ENCODE measurements at places on chromosomes 7 and 10.

GRCh38 chr10:73862011-73862410 lies 12.3 kb downstream of the CAMK2G start:
- no peak for DNase-seq

GRCh38 chr10:62661143-62661542 lies 143.4 kb upstream of the ADO start:
- no peak for DNase-seq

GRCh38 chr7:71454981-71455380 lies 323.0 kb downstream of the GALNT17 start:
- no peak for DNase-seq

DNA sequence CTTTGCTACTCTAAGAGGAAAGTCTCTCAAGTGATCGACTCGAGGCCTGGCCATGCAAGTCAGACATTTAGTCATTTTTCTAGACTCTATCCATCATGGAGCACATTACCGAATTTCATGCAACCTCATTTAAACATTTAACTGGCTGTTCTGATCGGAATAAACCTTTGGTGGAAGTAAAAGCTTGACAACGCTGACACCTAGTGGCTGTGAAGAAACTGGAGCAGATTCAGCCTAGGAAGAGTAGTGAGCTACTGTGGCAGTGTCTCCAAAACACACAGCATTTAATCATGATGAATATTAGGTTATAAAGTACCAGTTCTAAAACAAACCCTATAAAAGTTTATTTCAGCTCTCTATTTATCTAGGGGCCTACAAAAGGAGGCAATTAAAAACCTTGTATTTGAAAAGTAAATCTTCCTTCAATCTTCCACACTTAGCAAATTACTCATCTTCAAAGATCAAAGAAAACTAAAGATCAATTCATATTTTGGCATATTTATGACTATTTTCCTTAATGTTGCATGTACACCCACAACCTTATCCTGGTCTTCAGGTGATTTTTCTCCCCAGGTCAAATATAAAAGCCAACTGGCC lies 175.0 kb downstream of the CTNNA3 start:
- peak; percentile 81 for DNase-seq

DNA sequence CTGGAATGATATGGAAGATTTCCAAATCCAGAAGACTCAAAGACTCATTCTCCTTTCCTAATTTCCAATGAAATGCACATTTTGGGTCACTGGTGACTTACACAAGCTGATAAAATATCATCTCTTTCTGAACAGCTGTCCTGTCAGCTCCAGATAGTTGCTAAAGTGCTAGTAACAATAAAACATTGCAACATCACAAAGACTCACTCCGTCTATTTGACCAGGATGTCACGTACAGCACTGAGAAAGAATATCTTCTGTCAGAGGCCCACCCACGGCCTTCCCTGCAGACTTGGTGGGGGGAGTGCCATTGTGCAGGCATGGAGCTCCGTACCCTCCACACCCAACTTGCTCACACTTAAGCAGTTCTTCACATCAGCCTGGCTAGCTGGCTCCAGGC lies 78.9 kb upstream of the EGR2 start:
- no peak for DNase-seq

GRCh38 chr10:20624642-20625041 lies 272.5 kb downstream of the NEBL start:
- peak; percentile 95 for DNase-seq

GRCh38 chr7:94425546-94425945 lies 30.9 kb downstream of the COL1A2 start:
- DNase-seq: no peak

DNA sequence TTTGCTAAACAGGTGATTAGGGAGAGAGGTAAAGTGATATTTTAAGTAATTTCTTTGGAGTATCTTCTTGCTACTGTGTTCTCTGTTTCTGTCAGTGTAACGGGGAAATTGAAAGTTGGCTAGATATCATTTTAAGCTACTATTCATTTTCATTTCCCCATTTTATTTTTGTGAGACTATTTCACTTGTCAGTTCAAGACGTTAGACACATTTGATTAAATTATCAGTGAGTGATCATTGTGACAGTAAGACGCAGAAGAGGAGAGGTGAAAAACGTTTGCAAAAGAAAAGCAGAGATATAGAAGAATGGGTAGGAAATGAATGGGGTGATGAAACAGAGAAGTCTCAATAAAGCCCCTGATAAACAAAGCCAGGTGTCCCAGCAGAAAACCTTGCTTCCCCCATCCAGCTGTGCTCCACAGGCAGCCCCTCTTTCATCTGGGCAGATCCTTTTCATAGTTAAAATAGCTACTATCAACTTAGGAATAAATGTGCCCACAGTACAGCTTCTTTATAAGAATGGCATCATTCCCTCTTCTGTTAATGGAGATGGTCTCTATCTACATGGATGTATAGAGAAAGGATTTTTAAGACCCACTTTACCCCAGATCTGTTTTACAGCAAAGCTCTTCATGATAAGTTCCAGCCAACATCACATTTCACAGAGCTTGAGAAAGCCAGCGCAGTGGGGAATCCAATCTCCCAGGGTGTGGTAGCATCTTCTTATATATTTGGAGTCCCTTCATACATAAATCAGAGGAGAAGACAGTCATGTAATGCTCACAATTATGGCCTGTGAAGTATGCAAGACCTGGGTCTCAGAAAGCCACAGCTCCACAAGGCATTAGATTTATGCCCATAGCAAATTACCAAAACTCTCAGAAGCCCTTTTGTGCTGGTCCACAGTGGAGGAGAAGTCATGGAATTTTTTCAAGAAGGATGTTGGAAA lies 138.1 kb upstream of the ITGB1 start:
- no peak for DNase-seq

GRCh38 chr7:3762146-3762831 lies 461.2 kb downstream of the SDK1 start:
- DNase-seq: no peak

DNA sequence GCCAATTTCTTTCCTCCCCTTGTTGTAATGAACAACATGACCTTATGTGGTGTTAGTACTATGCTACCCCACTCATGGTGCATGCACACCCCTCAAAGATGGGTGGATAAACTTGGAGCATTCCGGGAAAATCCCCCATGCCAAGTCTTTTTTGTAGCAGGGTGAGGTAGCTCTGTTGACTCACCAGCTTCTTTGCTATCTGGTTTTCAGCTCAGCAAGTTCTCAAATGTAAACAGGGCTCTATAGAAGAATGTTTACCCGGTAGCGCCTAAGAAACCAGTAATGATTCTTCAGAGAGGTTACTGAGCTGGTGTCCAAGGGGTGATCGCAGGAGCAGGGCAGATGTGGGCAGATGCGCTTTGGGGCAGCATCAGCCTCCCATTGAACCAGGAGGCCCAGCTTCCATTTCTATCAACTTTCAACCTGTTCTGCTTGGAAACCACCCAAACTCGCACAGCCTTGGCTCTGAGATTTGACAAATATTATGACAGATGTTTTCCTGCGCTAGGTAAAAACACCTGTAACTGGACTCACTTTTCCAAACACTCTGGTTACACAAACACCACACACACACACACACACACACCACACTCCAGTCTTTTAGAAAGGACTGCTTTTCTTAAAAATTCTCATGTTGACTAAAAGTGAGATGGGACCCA lies 87.8 kb downstream of the ZRANB1 start:
- no peak for DNase-seq

- no peak for DNase-seq
Measured at GRCh38 chr10:123913688-123914268, 22.2 kb upstream of the CPXM2 start.

- DNase-seq: no peak
Measured at GRCh38 chr10:25068152-25069058, 52.0 kb downstream of the THNSL1 start.

DNA sequence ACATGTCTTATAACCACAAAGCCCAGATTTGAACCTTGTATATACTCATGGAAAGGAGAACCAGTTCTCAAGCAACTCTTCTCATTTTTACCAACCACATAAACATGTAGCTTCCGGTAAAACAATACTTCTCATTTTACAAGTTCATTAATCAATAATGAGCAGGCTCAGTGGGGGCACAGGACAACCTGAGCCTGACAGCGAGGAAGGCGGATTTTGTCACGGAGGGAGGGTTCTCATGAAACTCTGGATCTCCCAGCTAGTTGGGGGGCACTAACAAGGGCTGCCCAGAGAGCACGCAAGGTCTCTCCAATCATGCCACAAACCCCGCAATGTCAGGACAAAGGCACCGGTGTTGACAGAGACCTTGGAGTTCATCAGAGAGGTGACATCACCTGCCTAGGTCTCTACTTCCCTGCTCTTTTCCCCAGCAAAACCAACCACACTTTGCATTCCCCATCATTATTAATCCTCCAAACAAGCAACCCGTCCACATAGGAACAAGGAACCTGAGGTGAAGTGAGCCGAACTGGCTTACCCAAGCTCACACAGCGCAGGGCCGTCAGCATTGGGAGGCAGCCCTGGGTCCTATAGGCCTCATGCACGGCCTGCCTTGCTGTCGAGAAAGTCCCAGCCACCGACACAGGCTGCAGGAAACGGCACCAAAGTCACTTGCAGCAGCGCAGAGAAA lies 192.1 kb upstream of the KLF14 start:
- no peak for DNase-seq

DNA sequence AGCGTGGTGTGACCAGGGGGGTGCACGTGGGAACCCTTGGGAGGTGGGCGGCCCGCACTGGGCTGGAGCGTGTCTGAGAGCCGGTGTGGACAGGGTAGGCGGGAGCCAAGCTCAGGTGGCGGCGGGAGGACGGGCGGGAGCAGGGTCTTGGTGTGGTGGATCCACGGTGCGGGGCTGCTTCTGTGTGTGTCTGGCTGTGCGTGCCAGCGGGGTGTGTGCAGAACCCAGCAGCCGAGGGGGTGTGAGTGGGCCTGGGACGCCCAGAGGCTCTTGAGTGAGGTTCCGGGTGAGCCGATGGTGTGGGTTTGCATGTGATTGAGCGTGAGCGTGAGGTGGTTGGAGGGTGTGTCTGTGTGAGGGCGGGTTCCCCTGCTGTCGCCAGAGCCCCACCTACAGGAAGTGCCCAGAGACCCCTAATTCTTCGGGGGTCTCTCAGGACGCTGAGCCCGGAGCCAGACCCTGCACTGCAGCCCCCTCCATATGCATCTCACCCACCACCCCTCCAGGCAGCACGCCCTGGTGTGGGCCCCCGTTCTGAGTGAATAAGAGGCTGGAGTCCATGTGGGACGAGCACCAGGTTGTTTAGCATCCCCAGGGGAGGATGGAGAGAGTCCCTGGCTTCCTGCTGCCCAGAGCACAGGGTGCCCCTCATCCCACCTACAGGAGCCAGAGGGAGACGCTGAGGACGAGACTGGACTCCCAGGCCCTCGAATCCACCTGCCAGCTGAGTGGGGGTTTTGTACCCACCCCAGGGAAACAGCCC lies 78.2 kb downstream of the ELFN1 start:
- DNase-seq: no peak

GRCh38 chr7:3087243-3087755 lies 43.6 kb upstream of the CARD11 start:
- no peak for DNase-seq

DNA sequence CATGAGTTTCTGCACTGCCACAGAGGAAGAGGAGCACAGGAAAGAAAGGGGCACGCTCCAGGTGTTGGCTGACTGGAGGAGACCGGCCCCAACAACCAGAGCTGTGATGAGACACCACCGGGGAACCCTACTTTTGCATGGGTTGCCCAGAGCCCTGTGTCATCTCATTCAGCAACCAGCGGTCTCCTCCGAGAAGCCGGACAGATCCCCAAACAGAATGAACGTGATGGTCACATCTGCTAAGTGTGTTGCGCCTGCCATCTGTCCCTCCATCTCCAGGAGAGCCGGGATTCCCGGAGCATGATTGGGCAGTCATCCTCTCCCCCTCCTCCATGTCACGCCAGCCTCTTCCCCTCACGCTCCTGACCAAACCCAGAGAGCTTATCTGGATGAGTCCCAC lies 22.9 kb downstream of the PARP12 start:
- DNase-seq: no peak

DNA sequence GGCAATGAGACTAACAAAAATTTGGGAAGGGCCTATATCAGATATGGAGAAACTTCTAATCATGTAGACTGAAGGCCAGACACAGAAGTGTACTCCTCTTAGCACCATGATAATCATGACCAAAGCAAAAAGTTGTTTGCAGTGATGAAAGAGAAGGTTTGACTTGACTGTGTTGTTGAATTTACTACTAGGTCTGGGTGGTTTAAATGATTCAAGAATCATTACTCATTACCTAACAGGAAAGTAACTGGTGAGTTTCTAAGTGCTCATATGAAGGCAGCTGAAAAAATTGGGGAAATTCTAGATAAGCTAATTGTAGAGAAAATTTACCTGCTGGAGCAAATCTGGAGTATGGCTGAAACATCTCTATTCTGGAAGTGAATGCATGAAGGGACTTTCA lies 451.5 kb upstream of the SORCS1 start:
- DNase-seq: no peak

DNA sequence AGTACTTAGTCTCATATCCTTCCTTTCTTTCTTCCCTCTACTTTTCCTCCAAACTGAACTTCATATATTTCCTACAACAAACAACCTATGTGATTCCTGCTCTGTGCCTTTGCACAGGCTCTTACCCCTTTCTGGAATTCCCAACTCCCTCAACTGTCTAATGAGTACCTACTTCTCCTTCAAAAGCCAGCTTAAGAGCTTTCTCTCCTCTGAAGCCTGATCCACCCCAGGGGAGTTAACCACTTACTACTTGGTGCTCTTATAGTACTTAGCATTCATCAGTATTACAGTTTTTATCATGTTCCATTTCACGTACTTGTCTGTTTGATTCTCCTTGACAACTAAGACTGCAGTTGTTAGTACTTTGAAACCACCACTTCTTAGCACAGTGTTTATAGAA lies 246.1 kb downstream of the LRRTM3 start:
- DNase-seq: no peak

DNA sequence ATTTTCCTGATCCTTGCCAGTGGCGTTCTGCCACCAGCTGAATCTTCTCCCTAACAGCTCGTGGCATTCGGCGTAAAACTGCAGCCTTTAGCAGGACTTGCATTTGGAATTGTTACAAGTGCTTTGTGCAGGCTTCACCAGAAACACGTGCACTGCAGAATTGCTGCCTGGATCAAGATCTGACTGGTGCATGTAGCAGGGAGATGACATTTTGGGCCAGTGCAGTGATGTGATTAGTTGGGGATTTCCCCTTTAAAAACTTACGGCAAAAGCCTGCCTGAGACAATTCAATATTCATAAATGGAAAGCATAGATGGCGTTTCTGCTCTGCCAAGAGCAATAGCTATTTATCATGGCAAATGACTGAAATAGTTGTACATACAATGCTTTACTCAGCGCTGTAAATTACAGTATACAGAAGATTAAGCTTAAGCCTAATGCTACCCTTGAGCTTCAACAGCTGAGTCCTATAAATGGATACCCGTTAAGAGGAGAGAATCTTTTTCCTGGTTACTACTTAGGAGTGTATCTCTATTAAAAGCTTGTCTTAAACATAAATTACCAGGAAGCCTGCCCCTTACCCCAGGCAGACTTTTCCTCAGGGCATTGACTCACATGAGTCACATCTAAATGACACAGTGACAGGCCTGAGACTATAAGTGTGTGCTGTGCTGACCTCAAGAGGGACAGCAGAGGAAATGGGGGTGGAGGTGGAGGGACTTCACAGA lies 106.3 kb downstream of the ATXN7L1 start:
- DNase-seq: peak; percentile 63

Measured in muscle of leg (tissue), 16 donors.